ENCODE measurements at places on chromosomes 7 and 10. TPM values are rescaled to one million over a fixed set of nuclear protein-coding genes. Genes with fewer than 3 reads are reported as not detected.

ARHGEF35 gene
- 25.1 TPM for polyA plus RNA-seq

- peak; percentile 66 for DNase-seq
These were observed 2.1 kb upstream of the FLNC start for GRCh38 chr7:128827971-128828711.

GRCh38 chr10:115827231-115828009 lies 445.6 kb downstream of the GFRA1 start:
- no peak for DNase-seq

CPA1 gene
- polyA plus RNA-seq = 5.5 TPM

C10orf143 gene
- 11.6 TPM for polyA plus RNA-seq

DNA sequence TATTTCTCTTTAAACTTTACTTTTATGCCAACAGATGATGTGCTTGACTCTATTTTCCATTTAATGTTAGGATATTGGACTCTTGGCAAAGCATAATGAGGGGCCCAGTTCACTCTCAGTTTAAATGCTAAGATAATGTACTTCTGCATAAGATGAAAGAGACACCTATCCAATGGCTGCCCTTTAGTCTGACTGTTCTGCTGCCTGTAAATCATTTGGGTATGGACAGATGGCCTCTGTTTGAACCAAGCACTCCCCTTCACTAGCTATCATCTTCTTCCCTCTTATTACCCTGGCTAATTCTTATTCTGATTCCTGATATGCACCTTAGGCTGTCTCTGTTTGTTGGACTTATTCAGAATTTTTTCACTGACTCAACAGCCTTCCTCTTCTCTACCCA lies 72.1 kb downstream of the SEM1 start:
- no peak for DNase-seq

CYP3A7 gene
- polyA plus RNA-seq = not detected

DNA sequence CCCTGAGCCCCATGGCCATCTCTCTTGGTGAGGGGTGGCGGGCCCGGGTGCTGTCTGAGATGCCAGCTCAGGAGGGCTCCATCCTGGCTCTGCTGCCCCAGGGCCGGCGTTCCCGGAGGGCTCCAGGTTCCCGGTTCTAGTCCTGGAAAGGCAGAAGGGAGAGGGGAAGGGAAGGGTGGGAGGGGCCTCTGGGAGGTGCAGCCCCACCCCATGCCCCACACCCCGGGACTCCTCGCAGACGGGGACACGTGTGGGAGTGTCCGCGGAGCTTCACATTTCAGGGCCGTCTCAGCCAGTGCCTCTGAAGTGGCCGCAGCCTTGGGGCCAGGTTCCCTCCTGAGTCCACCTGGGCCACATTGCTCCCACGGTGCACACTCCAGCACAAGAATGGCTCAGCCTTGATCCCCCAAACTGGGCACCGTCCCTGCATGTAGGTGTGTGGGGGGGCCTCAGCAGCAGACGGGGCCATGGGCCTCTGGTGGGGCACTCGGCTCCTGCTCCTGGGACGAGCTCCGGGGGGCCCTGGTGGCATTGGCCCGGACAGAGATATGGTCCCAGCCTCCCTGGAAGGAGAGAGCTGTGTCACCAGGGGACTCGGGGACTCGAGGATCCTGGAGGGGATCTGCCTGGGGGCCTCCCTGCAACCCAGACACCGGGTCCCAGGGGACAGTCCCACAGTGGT lies 5.8 kb downstream of the BHLHA15 start:
- DNase-seq = no peak

- DNase-seq = no peak
These were observed 180.7 kb upstream of the KAT6B start for GRCh38 chr10:74645692-74646091.

NMT2 gene
- polyA plus RNA-seq = 5.5 TPM

SLC29A4 gene
- 2.7 TPM for polyA plus RNA-seq

ACBD7 gene
- polyA plus RNA-seq = not detected

DNA sequence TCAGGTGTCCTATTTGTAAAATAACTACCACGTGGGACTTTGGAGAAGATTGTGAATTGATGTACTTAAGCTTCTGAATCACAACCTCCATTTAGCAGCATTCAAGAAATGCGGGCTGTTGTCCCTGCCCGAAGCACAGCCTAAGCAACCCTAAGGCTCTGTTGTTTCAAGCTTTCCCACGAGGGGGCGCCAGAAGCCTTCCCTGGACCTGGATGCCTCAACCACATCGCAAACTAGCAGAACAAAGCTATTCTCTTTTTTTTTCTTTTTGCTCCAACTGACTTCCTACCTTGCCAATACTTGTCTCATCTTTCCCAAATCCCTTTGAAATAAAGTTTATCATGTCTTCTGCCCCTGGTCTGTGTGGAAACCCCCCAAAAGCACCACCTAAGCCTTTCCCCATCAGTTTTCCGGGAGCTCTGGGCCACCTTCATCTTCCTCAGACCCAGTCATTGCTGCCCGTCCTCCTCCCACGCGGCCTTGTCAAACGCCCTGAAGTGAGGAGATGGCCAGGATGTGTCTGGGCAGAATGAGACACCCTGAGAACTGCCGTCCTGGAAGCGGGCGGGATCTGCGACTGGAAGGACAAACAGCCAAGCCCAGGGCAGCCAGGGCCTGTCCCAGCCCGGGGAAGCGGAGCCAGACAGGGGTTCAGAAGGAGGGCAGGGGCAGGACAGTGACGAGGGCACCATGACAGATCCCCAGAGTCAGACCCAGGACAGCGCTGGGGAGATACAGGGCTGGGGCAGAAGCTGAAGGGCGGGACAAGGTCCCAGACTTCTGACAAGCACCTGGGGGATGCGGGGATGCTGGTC lies 112.7 kb downstream of the SLIT1 start:
- peak; percentile 92 for DNase-seq

DNA sequence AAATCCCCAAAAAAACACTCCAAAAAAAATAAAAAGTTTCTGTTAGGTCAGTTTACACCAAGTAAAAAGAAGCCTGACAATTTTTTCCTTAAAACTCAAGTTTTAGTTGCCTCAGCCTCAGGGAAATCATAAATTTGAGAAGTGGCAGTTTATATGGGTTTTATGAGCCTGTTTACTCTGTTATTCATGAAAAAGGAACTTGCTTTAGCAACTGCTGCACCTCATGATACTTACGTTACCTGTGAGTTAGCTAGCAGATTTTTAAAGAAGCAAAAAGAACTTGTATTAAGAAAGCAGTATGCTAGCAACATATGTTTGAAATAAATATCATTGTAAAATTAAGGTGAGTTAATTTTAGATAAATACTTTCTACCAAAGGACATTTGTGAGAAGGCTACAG lies 1264.5 kb upstream of the PHF14 start:
- DNase-seq = no peak

NKX1-2 gene
- polyA plus RNA-seq = not detected

DNA sequence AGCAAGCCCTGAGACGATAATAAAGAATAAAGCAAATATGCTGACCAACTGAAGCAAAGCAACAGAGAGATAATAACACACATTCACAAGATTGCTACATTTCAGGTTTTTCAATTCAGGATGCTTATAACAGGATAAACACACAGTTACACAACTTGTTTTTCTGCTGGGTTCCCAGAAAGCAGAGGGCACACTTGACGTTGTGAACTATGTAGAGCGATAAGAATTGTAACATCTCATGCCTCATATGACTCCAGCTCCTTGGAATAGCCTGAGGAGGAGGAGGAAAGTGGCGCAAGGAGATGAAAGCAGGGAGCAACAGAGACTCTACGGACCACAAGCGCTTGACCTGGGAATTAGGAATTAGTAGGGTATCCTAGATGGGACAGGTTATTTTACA lies 201.7 kb downstream of the SKAP2 start:
- no peak for DNase-seq

PNLIPRP2 gene
- polyA plus RNA-seq = 1.3 TPM

DNA sequence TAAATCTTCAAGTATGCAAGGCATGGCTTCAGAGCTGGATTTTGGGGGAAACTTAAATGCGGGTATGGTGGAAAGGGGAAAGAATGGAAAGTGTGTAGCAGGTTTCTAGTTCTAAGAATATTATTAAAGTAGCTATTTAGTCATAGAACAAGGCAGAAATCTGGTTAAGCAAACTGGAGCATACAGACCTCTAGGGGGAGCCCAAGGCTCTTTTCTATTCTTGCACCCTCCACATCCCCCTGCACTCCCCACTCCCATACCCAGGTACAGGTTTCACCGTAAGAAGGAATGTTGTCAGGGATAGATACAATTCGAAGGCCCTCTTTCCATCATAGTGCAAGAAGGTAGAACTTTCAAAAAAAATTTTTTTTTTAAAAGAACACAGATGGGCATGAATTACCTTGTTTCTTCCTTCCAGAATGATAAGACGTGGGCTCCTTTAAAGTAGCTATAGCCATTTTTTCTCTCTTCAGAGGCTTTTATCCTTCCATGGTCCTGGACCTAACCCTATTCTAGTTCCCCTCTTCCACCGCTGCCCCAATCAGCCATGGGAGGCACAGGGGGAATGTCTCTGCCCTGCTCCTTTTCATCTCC lies 41.5 kb upstream of the SMIM30 start:
- no peak for DNase-seq

ARHGAP19 gene
- 4.6 TPM for polyA plus RNA-seq

DNA sequence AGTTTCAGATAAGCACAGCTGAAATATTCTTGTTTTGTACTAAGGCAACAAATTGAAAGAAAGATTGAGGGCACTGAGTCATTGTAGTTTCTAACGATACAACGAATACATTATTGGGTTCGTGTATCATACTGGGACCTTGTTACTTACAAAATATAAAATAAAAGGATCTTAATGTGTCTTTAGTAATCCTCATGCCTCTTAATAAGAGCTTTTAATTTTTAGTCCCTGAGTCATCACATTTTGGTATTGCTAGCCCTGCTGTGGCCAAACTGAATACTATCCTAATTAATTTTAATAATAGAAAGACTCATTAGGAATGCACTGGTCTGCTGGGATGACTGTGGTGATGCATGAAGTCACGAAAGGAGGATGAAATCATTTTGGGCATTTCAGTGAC lies 309.7 kb downstream of the EXOC4 start:
- DNase-seq = no peak

GRCh38 chr10:92328993-92329392 lies 38.0 kb downstream of the MARCHF5 start:
- peak; percentile 12 for DNase-seq

GRCh38 chr7:7803715-7804178 lies 85.3 kb upstream of the RPA3 start:
- DNase-seq = no peak

ICA1 gene
- 45.1 TPM for polyA plus RNA-seq

GRCh38 chr10:77160679-77161078 lies 476.9 kb downstream of the KCNMA1 start:
- DNase-seq = peak; percentile 54

DNA sequence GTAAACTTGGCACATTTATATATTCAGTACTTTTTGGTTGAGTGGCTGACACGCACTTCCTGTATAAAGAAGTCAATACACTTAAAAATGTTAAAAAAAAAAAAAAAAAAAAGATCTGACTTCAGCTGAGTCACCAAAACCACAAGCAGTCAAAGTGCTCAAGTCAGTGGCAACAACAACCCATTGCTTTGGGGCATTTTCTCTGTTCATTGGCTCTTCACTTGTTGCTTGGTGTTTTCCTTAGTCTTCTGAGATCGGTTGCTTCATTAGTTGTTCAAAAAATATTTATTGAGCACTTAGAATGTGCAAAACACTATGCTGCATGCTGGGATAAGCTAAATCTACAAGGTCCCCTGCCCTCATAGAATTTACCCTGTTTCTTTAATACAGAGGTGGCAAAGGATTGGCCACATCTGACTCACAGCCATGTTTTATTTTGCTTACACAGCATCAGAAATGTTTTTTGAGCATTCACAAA lies 63.7 kb downstream of the ZNRF2 start:
- peak; percentile 59 for DNase-seq

DNA sequence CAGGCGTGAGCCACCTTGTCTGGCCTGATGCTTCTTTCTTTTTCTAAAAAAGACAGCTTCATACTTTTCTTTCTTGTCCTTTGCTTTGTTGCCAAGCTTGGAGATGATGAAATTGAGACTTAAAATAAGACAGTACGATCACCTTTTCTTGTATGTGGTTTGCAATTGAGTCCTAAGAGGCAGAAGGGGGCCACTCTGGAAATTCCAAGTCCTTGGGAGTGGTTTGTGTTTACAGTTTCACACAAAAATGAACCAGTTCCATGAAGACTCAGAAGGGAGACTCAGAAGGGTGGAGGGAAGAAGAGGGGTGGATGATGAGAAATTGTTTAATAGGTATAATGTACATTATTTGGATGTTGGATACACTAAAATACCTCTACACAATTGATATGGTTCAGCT lies 70.7 kb upstream of the TNS3 start:
- DNase-seq = no peak

ITPRID1 gene
- 0.30 TPM for polyA plus RNA-seq

GRCh38 chr7:81158189-81158588 lies 239.3 kb upstream of the SEMA3C start:
- no peak for DNase-seq

GRCh38 chr7:133095119-133095671 lies 13.3 kb upstream of the CHCHD3 start:
- no peak for DNase-seq

GRCh38 chr10:5400468-5401240 lies 4.0 kb downstream of the TUBAL3 start:
- DNase-seq = no peak

GRCh38 chr7:100893910-100894721 lies 1.6 kb downstream of the ACHE start:
- peak; percentile 48 for DNase-seq

DNA sequence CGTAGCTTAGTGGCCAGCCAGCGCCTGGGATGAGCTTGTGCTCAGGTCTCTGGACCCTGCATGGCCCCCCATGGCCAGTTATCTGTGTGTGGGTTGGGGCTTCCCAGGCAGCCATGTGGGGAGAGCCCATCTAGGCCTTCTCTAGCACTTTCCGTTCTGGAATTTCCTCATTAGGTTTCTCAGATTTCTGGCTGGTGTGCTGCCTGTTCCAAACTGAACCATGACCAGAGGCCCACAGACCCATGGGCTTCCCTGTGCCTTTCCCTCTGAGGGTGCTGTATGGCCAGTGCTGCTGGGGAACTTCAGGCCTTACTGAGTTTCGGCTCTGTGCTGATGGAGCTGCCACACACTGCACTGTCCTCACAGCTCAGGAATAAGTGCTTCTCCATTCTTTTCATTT lies 50.2 kb downstream of the SHH start:
- DNase-seq = no peak

NEBL gene
- polyA plus RNA-seq = 2.9 TPM

DNA sequence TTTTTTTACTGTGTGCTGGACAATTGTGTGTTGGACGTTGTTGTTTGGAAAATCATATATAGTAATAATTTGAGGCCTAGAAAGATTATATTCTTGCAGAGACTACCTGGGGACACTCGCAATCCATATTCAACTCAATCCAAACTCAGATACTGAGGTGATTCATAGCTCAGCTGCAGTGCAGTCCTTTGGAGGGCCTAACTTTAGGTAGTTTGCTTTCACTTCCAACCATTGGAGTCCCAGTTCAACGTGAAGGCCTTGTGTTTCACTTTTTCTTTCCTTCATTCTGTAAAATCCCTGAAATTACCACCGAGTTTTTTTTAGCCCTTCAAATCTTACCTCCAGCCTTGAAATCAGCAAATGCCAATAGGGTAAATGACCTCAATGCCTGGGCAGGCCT lies 32.3 kb downstream of the ATRNL1 start:
- DNase-seq = no peak

GRCh38 chr7:28627263-28627653 lies 214.9 kb downstream of the CREB5 start:
- DNase-seq = no peak

GRCh38 chr7:52758356-52758755 lies 277.1 kb upstream of the POM121L12 start:
- DNase-seq = no peak

- DNase-seq = peak; percentile 34
These were observed 219.4 kb downstream of the ANK3 start for GRCh38 chr10:60170250-60170649.

- DNase-seq = no peak
These were observed 681 bp upstream of the SPOCK2 start for GRCh38 chr10:72088889-72089575.

PRKRIP1 gene
- polyA plus RNA-seq = 28.7 TPM

SFTPD gene
- 0.31 TPM for polyA plus RNA-seq

DGKB gene
- not detected for polyA plus RNA-seq

Data from stomach (tissue), 19 donors.